ENCODE measurements at places on chromosomes 7 and 10.

GRCh38 chr10:36345807-36346206 lies 703.7 kb upstream of the FZD8 start:
- no peak for DNase-seq

DNA sequence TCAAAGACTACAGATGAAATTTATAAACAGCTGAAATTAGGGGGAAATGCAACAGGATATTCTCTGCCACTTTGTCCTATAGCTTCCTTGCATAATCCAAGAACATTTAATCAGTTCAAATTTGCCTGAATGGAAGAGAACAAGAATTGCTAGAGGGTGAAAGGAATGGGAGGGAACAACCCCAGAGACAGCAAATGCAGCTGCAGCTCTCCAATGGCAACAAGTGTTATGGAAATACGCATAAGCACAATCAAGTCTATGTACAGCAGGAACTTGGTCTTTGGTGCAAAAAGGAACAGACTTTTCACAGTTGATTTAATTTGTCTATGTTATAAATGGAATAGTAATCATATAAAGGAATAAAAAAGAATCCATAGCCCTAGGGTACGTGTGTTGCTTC lies 269.0 kb upstream of the ETV1 start:
- no peak for DNase-seq

- DNase-seq = no peak
These were observed 3.3 kb downstream of the SRGN start for GRCh38 chr10:69091143-69091651.

- DNase-seq = no peak
These were observed 2.0 kb downstream of the EIF3A start for GRCh38 chr10:119078422-119079179.

DNA sequence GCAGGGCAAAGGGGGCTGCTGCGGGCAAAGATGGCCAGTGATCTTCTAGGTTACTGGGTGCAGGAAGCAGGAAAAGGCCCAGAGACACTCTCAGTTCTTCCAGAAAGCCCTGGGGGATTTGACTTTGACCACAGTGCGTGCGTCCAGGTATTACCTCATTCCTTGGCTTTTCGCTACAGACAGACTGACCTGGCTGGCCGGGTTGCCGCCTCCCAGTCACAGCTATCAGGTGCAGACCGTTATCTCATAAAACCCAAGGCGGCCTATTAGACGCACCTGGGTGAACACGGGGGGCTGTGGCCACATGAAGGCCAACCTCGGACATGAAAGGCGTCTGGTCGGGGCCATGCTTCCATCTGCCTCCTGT lies 80.3 kb downstream of the FOXL3 start:
- no peak for DNase-seq

- DNase-seq = no peak
These were observed 55.4 kb upstream of the RNF32 start for GRCh38 chr7:156585025-156585648.

- DNase-seq = no peak
These were observed 132.0 kb downstream of the ST7 start for GRCh38 chr7:117085275-117085674.

DNA sequence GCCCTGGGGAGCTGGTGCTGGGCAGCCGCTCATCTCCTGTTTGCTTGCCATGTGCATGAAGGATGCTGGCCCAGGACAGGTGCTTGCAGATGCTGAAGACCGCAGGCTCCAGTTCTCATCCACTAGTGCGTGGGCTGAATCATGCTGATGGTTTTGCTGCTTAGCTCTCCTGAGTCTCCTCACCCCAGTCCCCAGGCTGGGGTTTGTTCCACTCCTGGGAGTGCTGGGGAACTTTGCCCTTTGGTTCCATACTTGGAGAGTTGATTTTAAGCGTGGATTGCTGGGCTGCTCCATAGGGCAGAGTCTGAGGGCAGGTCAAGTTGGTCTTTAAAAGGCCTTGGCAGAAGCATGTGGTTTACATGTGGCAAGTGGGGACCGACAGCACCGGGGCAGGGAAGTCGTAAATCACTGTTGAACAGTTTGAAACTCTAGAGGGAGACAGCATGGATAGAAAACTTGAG lies 9.1 kb downstream of the DYNC2I1 start:
- DNase-seq = peak; percentile 37

DNA sequence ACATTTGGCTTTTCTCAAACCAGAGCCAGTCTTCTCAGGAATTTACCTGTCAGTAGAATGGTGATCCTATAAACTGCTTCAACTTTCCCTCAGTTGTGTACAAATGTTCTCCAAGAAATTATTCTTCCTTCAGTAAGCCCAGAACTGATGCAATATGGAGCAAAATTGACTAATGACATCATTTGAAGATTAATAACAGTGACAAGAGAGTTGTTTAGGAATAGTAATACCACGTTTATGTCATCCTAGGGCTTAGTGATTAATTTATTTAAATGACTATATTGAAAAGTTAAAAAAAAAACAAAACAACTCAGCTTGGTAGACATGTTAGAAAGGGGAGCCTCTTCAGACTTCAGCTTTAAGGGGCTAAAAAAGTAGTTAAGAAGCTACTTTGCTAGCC lies 933.2 kb downstream of the GATA3 start:
- DNase-seq = no peak

GRCh38 chr10:43945094-43945730 lies 296.5 kb upstream of the ZNF32 start:
- DNase-seq = no peak

Measured in GM10248 (cell line).